ENCODE measurements at places on chromosomes 13 and 19.

GRCh38 chr13:77329133-77329910 lies 2.4 kb upstream of the MYCBP2 start:
- peak; percentile 96 for DNase-seq

DNA sequence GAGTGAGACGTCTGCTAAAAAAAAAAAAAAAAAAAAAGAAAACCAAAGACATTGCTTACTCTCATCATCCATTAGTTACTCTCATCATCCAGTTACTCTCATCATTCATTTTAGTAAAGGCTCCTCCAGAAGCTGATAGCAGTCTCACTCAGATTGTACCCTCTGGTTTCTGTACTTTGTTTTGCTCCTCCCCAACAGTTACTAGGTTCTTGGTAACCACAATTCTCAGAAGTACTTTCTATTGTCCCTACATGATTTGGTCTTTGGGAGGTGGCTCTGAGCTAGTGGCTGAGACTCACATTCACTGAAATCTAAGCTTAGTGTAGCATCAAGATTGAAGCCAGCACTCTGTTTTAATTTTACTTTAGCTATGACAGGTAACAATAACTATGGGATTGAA lies 14.3 kb downstream of the ERICH4 start:
- no peak for DNase-seq

- peak; percentile 1 for DNase-seq
These were observed 783.3 kb upstream of the ATXN8OS start for GRCh38 chr13:69324090-69324886.

GRCh38 chr13:104431895-104432294 lies 1365.7 kb upstream of the SLC10A2 start:
- no peak for DNase-seq

Measured in fibroblast of mammary gland (primary cell).